ENCODE measurements at places on chromosomes 13 and 19.
A peak's percentile ranks its signal among the peaks of the same experiment; 100 is the strongest.

DNA sequence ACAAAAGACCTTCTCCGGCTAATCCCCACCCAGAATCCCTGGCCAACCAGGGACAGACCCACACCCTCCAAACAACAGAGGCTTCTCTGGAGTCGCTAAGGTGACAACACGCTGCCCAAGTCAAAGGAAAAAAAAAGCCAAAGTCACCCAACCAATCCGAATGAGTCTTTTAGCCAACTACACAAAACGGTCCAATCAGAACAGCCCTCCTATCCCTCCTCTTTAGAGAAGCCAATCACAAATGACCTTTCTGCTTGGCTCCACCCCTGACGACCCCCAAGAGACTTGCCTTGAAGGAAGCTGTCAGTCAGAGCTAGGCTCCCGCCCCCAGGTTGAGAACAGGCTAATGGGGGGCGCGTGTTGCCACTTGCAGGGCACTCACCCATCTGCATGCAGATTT is 6.6 kb upstream of the FBXW9 start:
- DNase-seq, result peak; percentile 20

DNA sequence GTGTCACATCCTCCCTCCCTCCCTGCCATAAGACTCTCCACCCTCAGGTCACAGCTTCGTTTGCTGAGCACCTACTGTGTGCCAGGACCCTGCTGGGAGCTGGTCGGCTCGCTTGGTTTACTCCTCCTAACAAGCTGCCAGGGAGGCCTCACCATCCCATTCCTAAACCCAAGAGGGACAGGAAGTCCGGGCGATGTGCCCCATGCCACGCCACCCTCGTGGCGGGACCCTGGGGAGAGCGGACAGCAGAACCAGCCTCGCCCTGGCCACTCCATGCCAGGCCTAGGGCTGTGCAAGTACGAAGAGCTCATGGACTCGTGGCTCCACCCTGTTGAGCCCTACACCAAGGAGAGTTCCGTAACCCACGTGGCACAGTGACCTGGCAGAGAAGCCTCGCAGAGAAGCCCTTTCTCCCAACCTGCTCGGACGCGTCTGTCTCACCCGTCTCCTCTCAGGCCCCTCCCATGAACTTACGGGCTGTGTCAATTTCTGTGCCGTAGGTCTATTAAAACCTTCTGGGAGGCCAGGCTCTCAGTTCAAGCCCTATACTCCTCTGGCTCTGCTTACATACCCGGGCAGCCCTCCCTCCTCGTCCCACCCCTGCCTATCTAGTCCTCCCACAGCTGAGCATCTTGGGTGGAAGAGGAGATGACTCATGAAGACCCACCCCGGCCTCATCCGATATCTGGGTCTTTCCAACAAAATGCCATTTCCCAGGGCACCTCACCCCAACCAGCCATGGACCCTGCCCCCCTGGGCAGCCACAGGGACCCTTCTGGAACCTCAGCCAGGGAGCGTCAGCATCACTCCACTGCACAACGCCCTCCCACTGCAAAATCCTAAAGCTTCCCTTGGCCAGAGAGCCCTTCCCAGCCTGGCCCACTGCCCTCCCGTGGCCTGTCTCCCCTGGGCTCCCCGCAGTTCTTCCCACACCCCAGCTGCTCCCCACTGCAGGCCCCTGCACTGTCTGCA is 2.6 kb downstream of the UBXN6 start:
- no peak for DNase-seq

DNA sequence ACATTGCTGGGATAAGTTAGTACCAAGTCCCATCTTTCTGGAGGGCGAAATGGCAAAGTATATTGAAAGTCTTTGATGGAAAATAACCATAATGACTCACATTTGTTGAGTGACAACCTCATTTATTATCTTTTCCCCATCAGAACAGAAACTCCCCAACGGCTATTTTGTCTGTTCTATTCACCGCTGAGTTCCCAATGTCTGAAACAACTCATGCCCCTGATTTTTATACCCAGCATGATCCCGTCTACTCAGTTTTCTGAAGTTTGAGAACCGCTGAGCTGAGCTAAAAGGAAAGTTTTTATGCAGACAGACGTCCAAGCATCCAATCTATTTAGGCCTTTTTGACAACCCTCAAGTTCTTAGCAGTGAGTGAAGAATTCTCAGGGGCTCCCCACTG is 7.8 kb upstream of the TINCR start:
- no peak for DNase-seq

- no peak for DNase-seq
Observed at GRCh38 chr13:44843403-44843802, 145.9 kb downstream of the NUFIP1 start.

DNA sequence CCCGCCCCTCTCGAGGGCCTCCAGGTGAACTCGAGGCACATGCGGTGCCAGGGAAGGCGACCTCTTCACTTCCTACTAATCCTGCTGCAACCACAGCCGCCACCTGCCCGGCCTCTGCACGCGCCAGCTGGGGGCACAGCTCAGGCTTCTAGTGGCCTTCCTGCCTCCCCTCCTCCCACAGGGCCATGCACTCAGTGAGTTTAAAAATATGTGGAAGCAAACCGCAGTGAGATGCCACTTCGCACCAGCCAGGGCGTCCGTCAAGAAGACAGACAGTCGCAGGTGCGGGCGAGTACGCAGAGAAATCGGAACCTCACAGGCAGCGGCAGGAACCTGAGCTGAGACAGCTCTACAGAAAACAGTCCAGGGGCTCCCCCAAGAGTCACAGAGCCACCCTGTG is 10.4 kb downstream of the LMNB2 start:
- no peak for DNase-seq

- no peak for DNase-seq
Observed at GRCh38 chr13:25733001-25733491, 318.8 kb downstream of the SHISA2 start.

GRCh38 chr13:38785042-38785441 is 98.2 kb downstream of the FREM2 start:
- DNase-seq, result no peak

GRCh38 chr13:22243469-22244163 is 572.7 kb downstream of the FGF9 start:
- DNase-seq, result no peak

DNA sequence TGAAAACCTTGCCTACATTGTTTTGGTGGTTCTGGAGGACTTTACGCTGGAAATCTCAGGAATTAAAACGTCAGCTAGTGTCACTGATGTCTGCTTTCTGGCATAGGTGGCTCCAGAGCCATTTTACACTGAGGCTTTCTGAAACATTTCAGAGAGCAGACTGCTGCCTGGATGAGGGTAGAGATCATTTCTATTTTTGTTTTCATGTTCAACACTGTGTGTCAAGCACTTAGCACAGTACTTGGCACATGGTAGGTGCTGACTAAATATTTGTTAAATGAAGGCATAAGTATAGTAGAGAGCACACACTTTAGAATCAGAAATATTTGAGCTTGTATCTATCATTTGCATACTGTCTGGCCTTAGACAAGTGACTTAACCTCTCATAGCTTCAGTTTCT is 59.1 kb upstream of the FRY start:
- DNase-seq, result no peak

GRCh38 chr13:106118050-106118449 is 417.4 kb downstream of the EFNB2 start:
- DNase-seq, result no peak

DNA sequence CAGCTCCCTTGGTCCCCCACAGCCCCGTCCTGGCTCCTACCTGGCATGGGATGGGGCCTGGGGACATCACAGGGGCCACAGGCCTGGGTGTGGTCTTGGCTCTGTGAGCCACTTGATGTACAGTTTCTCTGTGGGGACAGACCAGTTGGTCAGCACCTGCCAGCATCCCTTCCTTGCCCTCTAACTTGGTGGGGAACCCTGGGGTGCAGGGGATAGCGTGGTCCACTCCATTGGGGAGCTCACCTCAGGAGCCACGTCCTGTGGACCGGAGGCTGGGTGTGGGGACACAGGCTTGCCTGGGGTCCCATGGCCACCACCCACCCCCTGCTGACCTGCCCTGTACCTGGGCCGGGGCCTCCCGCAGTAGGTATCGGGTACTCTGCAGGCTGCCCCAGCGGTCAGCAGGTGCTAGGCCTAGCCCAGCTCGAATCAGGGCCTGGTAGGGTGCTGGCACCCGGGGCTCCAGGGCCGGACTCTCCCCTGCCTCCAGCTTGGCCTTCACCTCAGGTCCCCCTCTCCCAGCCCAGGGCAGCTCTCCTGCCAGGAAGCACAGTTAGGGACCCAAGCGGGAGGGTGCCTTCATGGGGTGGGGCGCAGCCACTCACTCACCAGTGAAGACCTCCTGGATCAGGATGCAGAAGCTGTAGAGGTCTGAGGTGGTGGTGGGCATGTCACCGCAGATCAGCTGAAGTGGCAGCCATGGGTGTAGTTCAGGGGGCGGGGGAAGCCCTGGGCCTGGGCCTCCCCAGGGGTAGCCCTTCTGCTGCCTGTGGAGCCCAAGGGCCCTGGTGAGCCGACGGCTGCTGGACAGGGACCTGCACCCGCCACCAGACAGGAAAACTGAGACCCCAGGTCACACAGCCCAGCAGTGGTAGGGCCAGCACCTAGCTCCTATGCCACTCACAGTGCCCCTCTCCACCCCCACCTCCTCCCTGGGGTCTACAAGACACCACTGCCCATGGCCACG is 14.9 kb downstream of the ARHGAP33 start:
- no peak for DNase-seq

DNA sequence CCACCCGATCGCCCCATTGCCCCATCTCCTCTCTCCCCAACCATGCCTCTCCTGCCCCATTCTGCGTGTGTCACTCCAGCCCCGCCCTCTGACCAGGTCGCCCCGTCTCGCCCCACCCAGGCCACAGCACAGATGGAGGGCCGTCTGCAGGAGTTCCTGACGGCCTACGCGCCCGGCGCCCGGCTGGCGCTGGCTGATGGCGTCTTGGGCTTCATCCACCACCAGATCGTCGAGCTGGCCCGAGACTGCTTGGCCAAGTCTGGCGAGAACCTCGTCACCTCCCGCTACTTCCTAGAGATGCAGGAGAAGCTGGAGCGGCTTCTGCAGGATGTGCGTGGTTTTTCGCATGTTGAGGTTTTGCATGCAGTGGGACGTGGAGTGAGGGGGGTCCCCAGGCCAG is 26.2 kb downstream of the MAST3 start:
- DNase-seq, result no peak

- no peak for DNase-seq
Observed at GRCh38 chr19:43910884-43911283, 24.2 kb downstream of the ZNF45 start.

GRCh38 chr13:50914176-50914700 is 4.6 kb downstream of the RNASEH2B start:
- no peak for DNase-seq

- no peak for DNase-seq
Observed at GRCh38 chr19:57803265-57803593, 11.5 kb downstream of the ZNF552 start.

DNA sequence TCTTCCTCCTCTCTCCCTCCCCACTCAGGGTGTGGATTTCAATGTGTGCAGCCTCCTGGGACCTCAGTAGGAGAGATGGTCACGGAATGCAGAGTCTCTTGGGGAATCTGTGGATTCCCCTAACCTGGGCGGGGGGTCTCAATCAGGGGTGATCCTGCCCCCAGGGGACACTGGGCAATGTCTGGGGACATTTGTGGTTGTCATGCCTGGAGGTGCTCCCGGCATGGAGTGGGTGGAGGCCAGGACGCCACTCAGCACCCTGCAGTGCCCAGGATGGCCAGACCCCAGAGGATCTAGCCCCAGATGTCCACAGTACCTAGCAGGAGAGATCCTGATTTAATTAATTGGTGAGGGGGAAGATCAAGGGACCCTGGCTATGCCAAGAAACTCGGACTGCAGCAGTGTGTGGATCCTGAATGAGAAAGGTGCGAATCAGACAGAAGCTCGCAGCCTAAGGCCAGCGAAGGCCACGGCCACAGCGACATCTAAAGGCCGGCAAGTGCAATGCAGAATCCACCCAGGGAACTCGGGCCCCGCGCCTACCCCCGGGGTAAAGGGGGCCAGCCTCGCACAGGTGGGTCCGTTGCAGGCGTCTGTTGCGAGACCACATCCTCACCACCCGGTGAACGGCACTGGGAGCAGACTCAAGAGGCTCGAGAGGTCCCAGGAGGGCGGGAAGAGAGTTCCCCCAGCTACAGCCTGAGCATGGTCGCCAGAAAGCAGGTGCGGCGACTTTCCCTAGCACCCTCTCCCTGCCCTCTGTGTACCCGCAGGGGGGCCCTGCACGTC is 88.8 kb downstream of the GNG7 start:
- DNase-seq, result no peak

DNA sequence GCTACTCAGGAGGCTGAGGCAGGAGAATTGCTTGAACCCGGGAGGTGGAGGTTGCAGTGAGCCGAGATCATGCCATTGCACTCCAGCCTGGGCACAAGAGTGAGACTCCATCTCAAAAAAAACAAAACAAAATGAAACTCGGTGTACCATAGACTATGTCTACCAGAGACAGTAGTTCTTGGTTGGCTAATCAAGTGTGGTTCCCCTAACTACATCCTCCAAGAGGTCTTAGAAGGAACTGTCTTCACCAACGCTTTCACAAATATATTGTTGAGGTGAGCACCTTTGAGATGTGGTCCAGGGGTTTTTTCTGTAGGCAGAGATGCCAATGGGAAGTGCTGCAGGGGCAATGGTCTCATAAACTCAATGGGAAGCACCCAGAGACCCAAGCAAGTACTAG is 48.0 kb downstream of the RFC3 start:
- DNase-seq, result no peak

GRCh38 chr13:52999093-52999696 is 29.4 kb upstream of the OLFM4 start:
- no peak for DNase-seq

DNA sequence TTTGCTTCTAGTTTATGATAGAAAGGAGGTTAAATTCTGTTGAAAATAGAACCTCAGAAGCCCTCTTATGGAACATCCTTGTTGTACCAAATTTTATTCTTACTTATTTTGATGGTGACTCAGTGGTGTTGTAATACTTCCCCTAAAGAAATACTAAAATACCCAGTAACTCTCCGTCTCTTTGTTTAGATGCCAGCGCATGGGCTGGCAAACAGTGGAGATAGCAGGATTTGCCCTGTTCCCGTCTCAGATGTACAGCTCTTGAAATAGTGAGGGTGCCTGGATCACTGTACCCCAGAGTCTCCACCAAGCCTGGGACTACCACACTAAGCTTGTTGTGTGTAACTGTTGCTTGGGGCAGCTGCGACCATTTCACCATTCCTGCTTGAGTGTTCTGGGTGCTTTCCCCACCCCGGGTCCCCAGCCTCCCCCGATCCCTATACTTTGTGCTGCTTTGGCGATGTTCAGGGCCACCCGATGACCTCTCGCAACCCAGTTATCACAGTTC is 67.0 kb upstream of the TEX29 start:
- no peak for DNase-seq

DNA sequence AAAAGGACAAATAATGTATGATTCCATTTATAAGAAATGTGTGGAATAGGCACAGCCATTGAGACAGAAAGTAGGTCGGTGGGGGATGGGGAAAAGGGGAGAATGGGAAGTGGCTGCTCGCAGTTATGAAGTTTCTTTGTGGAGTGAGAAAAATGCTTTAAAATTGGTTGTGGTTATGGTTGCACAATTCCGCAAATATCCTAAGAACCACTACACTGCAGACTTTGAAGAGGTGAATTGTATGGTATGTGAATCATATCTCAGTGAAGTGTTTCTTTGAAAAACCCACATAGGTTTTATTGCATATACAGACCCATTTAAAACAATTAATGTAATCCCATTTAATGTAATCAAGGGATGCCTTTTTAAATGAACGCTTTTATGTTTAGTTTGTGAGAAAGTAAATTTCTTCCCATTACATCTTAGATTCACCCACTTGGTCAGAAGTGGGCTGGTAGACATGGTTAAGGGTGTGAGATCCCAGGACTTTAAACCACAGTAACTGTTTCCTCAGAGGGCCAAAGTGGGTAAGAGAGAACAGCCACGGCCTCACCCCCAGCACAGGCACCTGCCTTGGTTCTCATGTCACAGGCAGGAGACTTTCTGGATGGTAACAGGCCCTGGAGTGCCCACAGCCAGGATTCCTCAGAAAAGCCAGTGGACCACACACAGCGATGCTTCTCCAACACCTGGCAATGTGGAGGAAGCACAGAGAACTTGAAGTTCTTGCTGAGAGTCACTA is 119.3 kb upstream of the GJB6 start:
- no peak for DNase-seq
